Fibroblast of the aortic adventitia (primary cell): ENCODE measurements at places on chromosomes 11 and 22.
A peak's percentile ranks its signal among the peaks of the same experiment; 100 is the strongest.

- DNase-seq, result no peak
Observed at GRCh38 chr11:43969543-43969942, 27.1 kb downstream of the C11orf96 start.

DNA sequence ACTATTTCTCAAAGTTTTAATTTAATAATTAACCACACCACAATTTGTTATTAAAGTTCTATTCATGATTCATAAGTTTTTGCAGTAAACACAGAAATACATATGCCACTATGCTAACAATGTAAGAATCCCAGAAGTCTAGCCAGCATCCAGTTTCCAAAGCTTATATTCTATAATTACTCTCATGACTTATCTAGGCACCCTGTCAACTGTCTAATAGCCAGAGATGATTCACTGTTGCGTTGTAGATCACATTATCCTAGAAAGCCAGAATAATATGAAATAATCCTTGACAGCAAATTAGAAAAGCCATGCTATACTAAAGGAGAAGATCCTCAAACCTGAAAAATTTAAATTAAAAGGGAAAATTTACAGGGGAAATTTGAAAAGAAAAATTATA, 141.0 kb downstream of the SOX6 start:
- no peak for DNase-seq

- DNase-seq, result no peak
Observed at GRCh38 chr11:79691445-79691844, 250.6 kb upstream of the TENM4 start.

DNA sequence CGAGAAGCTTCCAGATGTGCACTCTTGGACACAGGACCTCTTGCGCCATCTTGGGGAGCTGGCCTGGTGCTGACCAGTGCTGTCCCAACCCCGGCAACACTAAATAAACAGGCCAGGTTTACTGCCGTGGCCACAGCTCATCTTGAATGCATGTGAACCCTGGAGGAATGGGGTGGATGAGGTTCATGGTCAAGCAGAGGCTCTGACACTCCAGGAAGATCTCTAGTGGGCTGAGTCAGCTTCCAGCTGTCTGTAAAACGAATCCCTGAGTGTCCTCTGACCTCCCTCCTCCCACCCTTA, 51.8 kb downstream of the ALX4 start:
- no peak for DNase-seq

- no peak for DNase-seq
Observed at GRCh38 chr11:117836077-117836960, 11.8 kb upstream of the FXYD2 start.

GRCh38 chr22:16917144-16918003, 90.6 kb downstream of the GAB4 start:
- peak; percentile 34 for DNase-seq

DNA sequence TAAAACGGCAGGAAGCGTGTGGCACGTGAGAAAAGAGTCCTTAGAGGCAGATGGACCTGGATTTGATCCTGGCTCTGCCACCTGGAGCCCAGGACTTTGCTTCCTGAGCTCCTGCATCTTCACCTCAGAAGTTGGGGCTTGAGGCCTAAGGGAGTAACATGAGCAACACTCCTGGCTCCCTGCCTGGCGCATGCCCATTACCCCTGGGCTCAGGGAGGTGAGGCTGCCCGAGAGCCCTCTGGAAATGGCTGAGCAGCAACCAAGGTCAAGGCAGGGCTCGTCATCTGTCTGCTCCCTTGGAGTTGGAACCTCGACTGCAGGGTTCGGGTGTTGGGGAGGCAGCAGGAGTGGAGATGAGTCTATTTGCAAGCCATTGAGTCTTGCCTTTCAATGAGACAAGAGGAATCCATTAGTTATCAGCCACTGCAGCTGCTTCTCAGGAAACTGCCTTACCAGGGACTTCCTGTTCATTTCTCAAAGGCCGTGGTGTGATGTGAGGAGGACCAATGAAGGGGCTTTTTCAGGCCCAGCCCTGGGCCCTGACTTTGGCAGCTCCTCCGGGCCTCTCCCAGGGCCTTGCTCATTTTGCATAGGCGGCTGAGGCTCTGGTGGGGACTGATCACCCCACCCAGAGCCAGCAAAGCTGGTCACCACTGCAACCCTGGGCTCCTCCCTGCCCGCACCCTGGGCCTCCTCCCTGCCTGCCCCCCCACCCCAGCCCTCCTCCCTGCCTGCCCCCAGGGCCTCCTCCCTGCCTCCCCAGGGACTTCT, 6.4 kb downstream of the FADS2 start:
- peak; percentile 87 for DNase-seq

- peak; percentile 33 for DNase-seq
Observed at GRCh38 chr11:124801636-124802312, 1.6 kb upstream of the MSANTD2 start.

GRCh38 chr11:69744435-69744834, 30.7 kb downstream of the FGF4 start:
- peak; percentile 19 for DNase-seq
